Occipital lobe (tissue), 3 donors: ENCODE measurements at places on chromosomes 5 and 9. TPM values are rescaled to one million over a fixed set of nuclear protein-coding genes. Genes with fewer than 3 reads are reported as not detected.

The CFAP77 gene
- not detected for total RNA-seq

The AHRR gene
- 1.4 TPM for total RNA-seq

The PRDM12 gene
- total RNA-seq = not detected

The FCN1 gene
- 1.1 TPM for total RNA-seq

The FBXW2 gene
- 48.2 TPM for total RNA-seq

The CDKN2B gene
- 0.16 TPM for total RNA-seq

- no peak for DNase-seq
Measured at GRCh38 chr5:142998316-142999020, 228.3 kb downstream of the ARHGAP26 start.

GRCh38 chr9:78267889-78268288 is 29.0 kb upstream of the PSAT1 start:
- no peak for DNase-seq

DNA sequence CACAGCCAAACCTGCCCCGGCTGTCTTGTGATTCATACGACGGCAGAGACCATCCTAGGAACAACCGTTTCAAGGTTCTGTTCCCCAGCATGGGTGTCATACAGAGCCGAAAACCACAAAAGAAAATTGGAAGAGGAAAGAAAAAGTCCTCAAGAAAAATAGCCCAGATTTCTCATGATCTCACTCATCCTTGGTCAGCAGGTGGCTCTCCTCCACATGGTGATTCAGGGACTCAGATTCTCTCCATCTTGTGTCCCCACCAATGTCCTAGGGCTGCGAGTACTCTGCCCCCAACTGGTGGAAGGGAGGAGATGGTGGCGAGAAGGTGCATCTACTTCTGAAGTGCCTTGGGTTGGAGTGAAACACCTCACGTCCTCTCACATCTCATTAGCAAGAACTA is 25.6 kb downstream of the PDZD2 start:
- DNase-seq = no peak

GRCh38 chr9:38057416-38058195 is 11.4 kb downstream of the SHB start:
- DNase-seq = no peak

- no peak for DNase-seq
Measured at GRCh38 chr9:122498883-122499288, 11.7 kb upstream of the OR1J2 start.

- DNase-seq = no peak
Measured at GRCh38 chr5:54049144-54049543, 261.2 kb downstream of the ARL15 start.

DNA sequence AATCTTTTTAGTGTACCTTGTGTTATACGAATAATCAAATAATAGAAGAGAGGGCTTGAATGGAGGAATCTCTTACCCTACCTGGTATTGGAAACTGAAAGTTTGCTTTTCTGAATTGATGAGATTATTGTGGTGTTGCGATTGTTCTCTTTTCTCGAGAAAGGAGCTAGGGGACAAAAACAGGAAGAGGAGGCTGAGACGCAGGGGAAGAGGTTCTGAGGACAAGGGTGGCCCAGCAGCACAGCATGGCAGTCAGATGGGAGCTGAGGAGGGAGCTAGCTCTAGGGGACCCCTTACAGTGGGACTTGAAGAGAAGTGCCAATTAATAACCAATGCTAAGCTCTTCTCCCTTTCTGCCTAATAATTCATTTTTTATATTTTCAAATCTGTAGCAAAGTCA is 183.3 kb upstream of the DMAC1 start:
- no peak for DNase-seq

GRCh38 chr5:15752663-15753285 is 252.8 kb downstream of the FBXL7 start:
- DNase-seq = no peak

DNA sequence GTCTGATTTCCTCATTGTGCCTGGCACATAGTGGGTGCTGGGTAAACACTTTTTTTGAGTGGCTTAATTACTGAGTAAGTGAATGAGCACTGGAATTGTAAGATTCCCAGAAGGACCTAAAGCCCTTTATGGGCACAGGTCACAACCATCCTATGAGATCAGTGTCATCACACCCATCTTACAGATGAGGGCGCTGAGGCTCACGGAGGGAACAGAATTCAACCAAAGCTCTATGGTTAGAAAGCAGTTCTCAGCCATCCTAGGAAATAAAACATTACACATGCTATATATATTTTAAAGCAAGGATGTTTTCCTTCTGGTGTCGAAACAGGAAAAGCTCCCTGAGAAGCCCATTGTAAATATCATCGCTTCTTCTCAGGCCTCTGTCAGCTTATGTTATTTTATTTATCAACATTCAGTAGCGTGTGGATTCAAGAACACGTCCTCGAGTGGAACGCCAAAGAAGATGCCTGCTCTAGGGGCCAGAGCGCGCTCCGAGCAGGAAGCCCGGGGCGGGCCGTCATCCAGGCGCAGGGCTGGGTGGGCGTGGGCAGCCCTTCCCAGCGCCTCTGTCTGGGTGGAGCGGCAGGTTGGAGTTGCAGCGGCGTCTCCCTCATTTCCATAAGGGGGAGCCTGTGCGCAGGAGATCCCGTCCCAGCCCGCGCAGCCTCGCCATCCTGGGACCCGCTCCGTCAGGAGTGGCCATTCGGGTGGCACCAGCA is 155.8 kb upstream of the SMIM23 start:
- DNase-seq = peak; percentile 35

DNA sequence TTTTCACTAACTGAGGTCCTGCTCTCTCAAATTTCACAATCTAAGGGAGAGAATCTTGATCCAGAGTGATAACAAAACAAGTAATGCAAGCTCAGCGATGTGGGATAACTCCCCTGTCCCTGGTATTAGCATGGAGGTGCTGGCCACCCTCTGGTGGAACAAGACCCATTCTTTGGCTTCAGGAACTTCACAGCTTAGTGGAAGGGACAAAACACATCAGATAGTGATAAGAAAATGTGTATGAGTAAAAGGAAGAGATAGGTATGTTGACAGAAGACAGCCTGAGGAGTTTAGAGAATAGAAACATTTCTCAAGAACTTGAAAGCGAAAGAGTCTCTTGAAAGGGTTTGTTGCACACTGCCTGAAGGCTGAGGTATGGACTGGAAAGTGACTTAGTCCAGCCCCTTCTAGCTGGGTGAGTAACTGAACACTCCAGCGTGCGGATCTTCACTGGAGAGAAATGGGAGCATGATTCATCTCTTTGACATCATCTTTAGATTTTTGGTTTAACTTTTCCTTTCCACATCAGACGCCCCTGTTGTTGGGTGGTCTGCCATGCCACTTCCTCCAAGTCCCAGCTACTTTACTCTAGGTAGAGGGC is 25.4 kb upstream of the ZSWIM6 start:
- no peak for DNase-seq

DNA sequence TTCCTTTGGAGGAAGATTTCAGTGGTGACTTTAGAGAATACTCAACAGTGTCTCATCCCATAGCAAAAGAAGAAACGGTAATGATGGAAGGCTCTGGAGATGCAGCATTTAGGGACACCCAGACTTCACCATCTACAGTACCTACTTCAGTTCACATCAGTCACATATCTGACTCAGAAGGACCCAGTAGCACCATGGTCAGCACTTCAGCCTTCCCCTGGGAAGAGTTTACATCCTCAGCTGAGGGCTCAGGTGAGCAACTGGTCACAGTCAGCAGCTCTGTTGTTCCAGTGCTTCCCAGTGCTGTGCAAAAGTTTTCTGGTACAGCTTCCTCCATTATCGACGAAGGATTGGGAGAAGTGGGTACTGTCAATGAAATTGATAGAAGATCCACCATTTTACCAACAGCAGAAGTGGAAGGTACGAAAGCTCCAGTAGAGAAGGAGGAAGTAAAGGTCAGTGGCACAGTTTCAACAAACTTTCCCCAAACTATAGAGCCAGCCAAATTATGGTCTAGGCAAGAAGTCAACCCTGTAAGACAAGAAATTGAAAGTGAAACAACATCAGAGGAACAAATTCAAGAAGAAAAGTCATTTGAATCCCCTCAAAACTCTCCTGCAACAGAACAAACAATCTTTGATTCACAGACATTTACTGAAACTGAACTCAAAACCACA is 67.4 kb downstream of the VCAN start:
- DNase-seq = no peak
